ENCODE measurements at places on chromosomes 7 and 10.

- DNase-seq: peak; percentile 37
Observed at GRCh38 chr7:74380720-74381119, 73.0 kb upstream of the GTF2IRD1 start.

DNA sequence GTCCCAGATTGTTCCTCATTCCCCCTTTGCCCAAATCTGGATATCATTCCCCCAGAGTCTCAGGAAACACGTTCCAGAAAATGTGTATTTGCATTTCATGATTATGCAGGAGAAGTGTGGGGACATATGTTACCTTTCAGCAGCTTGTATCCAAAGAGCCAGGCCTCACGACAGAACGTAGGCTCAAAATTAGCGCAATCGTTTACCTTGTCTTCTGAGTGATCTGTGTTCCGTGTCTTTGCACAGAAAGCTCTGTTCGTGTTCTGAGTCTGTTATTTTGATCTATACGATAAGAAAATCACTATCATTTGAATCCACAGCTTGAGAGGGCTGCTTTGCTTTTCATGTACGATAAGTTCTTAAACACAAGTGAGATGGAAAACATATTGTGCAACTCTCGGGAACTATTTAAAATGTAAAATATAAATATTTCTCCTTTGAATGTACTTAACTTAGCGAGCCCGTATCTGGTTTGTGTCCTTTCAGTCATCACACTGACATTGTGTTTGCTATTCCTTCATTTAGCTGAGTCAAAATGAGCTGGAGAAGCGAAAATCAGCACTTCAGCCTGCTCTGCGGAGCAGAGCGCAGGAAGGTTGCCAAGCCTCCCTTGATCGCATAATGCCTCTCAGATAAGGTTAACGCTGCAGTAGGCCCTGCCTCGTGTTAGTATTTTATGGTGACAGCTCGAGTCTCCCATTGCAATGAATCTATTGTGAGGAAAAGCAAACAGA, 80.2 kb upstream of the CACNB2 start:
- no peak for DNase-seq

- no peak for DNase-seq
Observed at GRCh38 chr10:23437963-23438546, 820 bp upstream of the OTUD1 start.

DNA sequence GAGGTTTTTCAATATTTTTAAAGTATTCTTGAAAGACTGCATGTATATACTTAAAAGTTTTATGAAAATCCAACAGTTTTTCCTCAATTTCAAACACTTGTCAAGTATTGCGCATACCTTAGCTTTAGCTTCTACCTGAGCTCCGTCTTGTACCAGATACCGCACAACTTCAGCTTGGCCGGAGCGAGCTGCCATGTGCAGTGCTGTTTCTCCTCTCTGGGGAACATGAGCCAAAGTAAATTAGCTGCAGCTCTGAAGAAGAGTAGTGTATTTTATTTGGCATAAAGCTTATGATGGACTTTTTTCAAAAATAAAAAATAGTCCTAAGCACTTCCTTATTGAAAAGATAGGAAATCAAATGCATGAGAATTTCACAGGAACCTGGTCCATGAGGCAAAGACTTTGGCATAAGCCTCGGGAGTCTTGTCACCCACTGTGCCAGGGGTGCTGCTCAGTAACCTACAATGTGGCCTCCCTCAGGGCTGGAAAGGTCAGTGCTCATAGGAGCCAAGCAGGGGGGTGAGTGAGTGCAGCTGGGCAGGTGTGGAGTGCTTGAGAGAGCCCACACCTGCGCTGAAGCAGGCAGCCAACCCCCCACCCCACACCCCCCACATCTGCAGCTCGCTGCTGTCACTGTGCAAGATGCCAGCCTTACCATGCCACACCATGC, 189.5 kb downstream of the ANK3 start:
- no peak for DNase-seq

DNA sequence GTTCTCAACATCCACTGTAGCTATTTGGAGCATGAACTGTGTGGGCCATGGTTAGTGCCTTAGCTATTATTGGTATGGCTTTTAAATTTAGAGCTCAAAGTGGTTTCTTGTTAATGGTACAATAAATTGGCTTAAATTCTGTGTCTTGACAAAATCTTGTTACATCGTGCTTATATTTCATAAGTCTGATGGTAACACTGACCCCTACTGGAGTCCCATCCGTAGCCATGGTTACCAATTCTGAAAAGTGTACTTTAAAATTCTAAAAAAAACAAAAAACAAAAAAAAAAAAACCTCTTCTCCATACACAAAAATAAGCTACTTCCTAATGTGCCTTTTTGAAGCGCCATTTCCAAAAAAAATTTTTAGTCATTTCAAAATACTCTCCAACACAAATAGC, 6.4 kb upstream of the RPP30 start:
- no peak for DNase-seq

DNA sequence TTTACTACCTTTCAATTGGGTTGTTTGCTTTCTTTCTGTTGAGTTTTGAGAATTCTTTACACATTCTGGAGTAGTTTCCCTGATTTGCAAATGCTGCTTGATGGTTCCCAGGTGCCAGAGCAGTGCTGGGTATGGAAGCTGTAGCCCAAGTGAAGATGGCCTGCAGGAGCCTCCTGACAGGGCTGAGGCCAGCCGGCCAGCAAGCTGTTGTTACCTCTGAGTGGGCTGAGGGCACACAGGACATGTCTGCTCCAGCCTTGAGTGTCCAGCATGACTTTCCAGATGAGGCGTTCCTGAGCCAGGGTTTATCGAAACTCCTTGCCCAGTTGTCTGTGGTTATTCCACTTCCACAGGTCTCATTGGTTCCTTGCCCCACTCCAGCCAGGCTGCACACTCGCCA, 164.6 kb upstream of the TNS3 start:
- no peak for DNase-seq

GRCh38 chr10:24642921-24643678, 80.6 kb downstream of the ARHGAP21 start:
- DNase-seq: peak; percentile 52

- DNase-seq: no peak
Observed at GRCh38 chr10:17888189-17888588, 63.5 kb upstream of the SLC39A12 start.

DNA sequence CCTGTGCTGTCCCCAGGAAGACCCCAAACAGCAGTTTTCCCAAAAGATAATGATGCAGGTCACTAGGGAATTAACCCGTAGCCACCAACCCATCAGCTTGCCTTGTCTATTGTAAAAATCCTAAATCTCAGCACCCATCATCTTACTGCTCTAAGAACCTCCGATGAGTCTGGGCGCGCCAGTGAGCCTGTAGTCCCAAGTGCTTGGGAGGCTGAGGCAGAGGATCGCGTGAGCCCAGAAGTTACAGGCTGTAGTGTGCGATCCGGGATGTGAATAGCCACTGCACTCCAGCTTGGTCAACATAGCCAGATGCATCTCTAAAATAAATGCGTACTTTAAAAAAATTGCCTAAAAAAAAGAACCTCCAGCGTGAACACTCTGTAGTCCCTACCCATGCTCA, 951 bp downstream of the AS3MT start:
- no peak for DNase-seq

- no peak for DNase-seq
Observed at GRCh38 chr10:66472156-66472555, 453.7 kb upstream of the LRRTM3 start.

DNA sequence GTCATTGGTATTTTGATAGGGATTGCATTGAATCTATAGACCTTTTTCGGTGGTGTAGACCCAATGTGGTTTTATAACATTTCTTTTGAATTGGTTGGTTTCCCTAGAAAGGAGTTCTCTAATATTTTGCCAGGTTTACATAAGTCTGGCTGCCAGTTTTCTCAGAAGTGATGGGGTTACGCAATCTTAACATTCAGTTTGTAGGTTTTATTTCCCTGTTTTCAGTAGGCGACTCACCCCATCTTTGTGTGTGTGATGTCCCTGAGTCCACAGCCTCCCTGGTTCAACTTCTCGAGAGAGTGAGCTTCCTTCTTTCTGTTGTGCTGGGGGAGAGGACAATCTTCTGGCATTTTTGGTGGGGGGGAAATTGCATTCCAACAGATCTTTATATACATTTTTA, 9.6 kb upstream of the KIF5B start:
- peak; percentile 88 for DNase-seq

DNA sequence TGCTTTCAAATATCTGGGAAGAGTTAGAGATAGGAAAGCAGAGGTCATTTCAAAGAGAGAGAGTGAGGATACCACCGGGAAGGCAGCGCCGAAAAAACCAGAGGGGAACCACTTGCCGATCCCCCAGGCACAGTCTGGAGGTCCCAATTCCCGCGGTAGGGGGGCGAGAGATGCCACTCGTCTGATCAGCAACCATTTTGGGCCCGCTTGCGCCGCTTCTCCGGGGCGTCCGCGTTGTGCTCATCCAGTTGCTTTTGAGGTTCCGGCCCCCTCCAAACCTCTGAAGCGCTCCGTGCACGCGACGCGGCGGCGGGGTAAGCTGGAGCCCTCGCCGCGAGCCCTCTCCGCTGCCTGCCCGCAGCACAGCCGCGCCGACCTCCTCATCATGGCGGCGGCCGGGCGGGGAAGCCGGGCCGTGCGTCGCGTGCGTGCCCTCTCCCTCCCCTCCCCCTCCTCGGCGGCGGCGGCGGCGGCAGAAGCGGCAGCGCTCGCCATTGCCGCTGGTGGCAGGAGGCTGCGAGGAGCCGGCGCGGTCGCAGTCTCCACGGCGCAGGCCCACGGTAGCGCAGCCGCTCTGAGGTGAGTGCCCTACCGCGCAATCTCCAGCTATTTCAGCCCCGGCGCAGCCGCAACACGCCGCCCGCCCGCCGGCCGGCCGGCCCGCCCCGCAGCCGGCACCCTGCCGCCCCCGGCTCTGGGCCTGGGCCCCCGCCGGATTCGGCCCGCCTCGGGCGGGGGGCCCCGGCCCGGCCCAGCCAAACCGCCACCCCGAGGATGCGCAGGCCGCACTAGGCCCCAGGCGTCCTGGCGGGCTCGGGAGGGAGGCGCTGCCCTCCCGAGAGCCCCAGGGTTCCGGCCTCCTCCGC, at the start of gene NRF1:
TSS of gene NRF1 (plus strand) at position 475 of the 866 bp plus-strand sequence. CDS start 45,632 bp downstream, outside the sequence.
- DNase-seq: peak; percentile 93

DNA sequence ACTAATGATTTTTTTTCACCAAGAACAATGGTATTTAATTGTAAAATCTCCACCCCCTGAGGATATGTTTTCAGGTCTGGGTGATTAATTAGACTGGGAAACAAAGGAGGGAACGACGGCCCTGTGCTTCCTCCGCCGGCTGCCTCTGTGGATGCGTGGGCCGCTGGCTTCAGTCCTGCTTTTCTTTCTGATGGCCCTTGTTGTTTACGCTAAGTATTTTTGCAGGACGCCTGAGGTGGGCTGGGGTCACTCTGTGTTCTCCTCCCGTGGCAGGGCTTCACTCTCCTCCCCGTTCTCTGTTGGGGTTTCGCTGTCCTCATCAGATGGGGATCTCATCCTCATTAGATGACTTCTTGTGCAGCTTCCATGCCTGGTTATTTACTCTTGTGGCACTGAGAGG, 5.2 kb upstream of the ACBD5 start:
- no peak for DNase-seq

GRCh38 chr7:133674079-133674763, 421.3 kb downstream of the EXOC4 start:
- no peak for DNase-seq

DNA sequence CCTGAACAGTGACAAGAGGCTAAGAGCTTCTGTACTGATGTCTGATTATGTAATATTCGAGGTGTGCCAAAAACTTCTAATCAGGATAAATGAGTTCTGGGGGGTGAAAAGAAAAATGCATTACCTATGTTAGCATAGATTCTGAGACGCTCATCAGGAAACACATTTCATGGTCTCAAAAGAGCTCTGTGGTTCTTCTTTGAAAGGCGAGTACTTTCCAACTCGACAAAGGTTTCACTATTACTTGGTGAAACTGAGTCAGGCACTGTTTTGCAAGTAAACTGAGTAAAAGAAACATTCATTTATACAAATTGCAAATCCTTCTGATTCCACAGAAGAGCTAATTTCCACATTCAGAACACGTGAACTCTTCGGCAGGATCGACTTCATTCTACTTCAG, 523.2 kb downstream of the GATA3 start:
- no peak for DNase-seq

DNA sequence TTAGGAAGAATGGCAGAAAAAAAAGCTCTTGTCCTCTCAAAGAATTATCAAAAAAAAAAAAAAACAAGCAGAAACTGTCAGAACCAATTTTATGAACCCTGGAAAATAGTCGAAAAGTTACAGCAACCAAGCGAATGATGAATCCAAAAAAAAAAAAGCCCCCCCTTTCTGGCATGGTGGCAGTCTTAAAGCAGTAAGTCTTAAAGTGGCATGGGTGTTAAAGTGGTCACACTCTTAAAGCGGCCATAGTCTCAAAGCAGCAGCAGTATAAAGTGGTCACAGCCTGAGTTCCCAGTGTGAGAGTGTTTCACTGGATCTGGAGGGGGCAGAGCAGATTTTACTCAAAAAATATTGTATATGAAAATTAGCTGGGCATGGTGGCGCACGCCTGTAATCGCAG, 96.8 kb upstream of the RAB18 start:
- DNase-seq: no peak

- DNase-seq: peak; percentile 29
Observed at GRCh38 chr10:124249812-124250432, 156.5 kb upstream of the CHST15 start.

DNA sequence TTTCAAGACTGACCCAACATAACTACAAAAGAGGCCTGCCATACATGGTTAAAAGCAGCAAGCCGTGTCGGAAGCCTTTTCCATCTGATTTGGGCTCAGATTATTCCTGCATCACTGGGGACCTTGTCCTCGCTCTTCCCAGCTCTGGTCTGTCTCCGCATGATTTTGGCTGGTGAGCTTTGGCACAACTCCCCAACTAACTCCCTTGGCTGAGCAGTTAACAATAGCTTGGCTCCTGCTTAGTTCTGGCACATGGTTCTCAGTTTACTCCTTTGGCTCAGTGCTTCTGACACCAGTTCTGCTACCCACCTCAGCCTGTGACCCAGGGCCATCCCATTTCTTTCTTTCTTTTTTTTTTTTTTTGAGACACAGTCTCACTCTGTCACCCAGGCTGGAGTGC, 17.0 kb downstream of the AGK start:
- DNase-seq: no peak

GRCh38 chr7:4861227-4861626, 603 bp downstream of the PAPOLB start:
- no peak for DNase-seq

- no peak for DNase-seq
Observed at GRCh38 chr7:103928581-103928980, 60.9 kb downstream of the RELN start.

DNA sequence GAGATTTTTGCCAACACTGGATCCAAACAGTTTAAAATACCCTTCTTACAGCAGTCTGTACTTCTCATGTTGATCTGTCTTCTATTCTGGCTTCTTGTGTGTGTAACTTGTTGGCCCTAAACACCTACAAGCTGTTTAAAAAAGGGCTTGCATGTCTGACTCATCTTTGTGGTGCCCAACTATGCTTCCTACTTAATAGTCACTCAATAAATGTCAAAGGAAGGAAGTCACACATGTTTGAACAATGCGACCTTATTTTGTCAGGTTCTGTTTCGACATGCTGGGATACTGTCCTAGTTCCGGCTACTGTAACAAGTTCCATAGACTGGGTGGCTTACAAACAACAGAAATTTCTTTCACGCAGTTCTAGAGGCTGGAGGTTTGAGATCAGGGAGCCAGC, 9.4 kb upstream of the GRK5 start:
- DNase-seq: peak; percentile 63

All from inflammatory macrophage treated with lipopolysaccharide for 4 hours (primary cell).